Fibroblast of the conjunctiva (primary cell): ENCODE measurements at places on chromosomes 11 and 22.

DNA sequence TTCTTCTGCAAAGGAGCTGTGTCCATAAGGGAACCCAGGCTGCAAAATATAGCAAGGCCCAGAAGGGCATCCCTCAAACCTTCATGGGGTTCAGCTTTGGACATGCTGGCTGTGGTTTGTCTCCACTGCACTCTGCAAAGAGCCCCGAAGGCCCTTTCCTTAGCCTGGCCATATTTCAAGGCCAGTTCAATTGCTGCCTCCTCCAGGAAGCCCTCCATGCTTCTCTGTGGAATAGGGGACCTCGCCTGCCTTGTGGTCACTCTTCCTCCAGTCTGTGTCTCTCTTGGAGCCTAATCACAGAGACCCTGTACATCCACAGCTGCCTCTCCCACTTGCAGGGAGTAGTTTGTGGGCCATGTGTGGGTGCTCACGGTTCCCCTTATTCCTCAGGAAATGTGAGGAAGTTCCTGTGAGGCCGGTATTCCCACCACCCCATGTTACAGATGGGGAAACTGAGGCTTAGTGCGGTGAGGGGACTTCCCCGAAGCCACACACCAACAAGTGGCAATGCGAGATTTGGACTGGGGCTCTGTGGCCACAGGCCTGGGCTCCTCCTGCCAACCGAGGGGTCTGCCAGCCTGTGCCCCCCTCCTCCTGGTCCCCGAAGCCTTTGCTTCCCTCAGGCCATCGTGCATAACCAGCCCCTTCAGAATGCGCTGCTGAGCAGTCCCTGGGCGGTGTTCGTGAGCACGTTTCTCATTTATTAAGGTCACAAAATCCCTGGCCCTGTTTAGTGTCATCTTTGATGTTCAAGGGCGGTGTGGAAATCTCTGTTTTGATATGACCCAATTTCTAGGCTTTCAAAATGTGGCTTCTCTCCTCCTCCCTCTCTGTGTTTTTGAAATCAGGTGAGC, 65.8 kb downstream of the PARVB start:
- DNase-seq, result no peak

- peak; percentile 4 for DNase-seq
Observed at GRCh38 chr11:117328375-117329010, 839 bp downstream of the CEP164 start.

DNA sequence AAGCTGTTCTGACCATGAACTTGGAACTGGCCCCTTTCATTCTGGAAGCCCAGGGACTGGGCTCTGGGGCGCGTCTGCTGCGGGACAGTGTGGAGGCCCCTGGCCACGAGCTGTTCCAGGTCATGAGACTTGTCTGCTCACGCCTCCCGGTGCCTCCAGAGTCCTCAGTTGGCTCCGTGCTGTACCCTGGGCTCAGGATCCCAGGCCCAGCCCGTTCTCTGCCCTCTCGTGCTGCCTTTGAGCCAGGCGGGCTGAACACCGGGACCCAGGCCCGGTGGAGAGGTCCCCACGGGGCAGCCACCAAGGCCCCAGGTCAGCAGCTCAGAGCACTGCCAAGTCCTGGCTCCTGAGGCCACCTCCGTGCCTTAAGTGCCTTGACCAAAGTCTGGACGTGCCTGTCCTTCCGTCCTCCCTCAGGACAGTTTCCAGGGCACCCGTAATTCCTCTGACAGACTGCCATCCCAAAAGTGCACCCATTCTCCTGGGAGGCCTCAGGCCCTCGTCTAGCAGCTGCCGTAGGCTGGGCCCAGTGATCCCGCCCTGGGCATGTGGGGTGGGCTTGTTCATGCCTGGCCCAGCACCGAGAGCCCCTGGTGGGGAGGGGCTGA, 36.3 kb upstream of the PPARA start:
- no peak for DNase-seq

GRCh38 chr11:74138021-74138420, 32.8 kb downstream of the C2CD3 start:
- DNase-seq, result no peak

DNA sequence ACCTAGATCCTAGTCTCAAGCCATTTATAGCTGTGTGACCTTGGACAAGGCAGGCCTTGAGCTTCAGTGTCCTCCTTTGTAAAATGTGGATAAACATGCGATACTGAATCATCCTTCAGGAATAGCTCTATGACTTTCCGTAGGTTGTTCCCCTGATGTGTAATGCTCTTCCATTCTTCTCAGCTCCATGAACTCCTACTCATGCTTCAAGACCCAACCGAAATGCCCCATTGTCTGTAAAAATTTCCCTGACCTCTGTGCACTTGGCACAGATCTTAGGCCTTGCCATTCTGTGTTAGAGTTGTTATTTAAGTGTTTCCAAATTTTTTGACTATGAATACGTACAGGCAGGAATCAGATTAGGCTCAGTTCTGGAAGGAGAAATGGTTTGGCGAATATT, 3.3 kb upstream of the BEST1 start:
- DNase-seq, result no peak

DNA sequence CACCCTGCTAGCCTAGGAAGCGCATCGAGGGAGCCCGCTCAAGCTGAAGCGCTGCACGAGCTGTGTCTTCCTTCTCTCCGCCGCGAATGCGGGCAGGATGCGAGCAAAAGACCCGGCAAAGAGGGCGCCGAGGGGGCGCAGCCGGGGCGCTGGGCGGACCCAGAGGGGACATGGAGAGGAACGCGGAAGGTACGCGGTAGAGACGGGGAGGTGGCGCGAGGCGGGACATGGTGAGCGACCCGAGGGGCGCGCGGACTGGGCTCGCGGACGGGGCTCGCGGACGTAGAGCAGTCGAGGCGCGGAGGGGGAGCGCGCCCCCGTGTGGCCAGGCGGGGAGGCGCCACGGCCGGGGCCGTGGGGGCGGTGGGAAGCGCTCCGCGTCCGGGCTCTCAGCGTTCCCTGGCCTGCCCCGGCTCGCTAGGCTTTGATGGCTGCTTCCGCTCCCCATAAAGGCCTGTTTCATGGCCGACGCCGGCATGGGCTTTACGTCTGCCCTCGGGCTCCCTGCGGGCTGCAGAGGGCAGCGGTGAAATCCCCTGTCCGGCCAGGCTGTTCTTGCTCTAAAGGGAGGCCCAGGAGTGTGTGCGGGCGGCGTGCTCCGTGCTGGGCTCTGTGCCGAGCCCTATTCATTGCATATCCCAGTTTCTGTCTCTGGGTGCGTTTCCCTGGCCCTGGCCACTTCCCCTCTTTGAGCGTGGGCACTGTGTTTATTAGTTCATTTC, 31.2 kb upstream of the TRIM29 start:
- DNase-seq, result no peak

GRCh38 chr11:125111001-125111342, 454 bp downstream of the TMEM218 start:
- DNase-seq, result no peak

- DNase-seq, result no peak
Observed at GRCh38 chr11:96741068-96741467, 351.3 kb downstream of the JRKL start.

DNA sequence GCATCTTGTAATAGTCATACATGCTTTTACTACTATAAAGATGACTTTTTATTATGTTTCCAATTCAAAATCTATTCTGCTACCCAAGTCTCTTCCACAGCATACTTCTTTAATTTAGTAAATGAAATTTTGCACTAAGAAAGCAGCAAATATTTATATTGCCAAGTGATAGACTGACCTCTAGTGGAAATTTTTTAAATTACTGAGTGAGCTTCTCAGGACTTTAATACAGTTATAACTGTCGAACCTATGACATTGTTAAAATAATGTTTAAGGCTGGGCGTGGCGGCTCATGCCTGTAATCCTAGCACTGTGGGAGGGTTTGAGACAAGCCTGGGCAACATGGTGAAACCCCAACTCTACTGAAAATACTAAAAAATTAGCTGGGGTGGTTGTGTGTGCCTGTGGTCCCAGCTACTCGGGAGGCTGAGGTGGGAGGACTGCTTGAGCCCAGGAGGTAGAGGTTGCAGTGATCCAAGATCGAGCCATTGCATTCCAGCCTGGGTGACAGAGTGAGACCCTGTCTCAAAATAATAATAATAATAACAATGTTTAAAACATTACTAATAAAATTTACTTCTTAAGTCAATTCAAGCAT, 27.3 kb downstream of the STK33 start:
- peak; percentile 20 for DNase-seq

- no peak for DNase-seq
Observed at GRCh38 chr11:130689222-130689908, 226.9 kb downstream of the SNX19 start.

DNA sequence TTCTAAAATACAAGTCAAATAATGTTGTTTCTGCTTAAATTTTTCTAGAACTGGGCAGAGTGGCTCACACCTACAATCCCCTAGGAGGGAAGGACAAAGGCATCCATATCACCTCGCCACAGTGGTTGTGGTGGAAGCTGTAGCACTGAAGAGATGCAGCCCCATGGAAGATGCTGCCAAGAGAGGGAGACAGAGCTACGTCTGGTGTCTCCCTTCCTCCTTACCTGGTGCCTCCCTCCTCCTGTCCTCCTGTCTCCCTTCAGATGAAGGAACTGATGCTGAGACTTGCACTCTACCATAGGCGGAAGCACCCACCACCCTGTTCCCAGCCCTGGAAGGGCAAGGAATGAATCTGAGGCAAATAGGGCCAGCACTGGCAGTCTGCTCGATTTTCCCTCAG, 22.3 kb downstream of the MMP27 start:
- DNase-seq, result no peak

DNA sequence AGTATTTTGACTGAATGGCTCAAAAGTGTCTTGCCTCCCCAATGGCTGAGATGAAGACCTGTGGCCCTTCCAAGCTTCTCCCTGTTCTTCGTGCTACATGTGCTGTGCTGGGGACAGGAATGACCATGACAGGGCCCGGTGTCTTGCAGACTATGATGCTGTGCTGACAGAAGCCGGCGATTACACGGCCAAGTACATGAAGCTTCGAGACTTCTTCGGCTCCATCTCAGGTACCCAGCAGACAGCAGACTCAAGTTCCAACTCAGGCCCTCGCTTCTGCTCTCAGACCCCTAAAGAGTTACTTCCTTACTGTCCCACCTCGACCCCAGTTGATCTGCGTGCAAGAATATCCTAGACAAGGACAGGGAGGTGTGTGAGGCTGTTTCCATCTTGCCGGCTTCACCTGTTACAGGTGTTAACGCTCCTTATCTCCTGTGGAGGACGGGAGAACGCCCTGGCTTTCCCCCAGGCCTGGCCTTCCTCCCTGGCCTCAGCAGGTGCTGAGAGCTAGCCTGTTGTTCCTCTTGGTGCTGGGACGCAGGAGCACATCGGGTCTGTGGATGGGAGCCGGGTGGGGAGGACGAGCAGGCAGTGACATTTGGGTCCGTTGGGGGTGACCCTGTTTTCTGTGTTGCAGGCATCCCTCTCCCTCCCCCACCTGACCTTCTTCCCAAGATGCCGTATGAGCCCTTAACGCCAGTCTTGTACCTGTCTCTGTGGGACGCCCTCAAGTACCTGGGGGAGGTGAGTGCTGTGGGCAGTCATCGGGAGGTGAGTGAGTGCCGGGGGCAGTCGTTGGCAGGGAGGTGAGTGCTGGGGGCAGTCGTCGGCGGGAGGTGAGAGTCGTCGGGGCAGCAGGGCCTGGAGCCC, 38.1 kb downstream of the GLB1L2 start:
- no peak for DNase-seq

GRCh38 chr11:3022982-3023381, 30.9 kb upstream of the NAP1L4 start:
- DNase-seq, result peak; percentile 82

- no peak for DNase-seq
Observed at GRCh38 chr11:57408771-57409170, 18.1 kb downstream of the SLC43A3 start.

DNA sequence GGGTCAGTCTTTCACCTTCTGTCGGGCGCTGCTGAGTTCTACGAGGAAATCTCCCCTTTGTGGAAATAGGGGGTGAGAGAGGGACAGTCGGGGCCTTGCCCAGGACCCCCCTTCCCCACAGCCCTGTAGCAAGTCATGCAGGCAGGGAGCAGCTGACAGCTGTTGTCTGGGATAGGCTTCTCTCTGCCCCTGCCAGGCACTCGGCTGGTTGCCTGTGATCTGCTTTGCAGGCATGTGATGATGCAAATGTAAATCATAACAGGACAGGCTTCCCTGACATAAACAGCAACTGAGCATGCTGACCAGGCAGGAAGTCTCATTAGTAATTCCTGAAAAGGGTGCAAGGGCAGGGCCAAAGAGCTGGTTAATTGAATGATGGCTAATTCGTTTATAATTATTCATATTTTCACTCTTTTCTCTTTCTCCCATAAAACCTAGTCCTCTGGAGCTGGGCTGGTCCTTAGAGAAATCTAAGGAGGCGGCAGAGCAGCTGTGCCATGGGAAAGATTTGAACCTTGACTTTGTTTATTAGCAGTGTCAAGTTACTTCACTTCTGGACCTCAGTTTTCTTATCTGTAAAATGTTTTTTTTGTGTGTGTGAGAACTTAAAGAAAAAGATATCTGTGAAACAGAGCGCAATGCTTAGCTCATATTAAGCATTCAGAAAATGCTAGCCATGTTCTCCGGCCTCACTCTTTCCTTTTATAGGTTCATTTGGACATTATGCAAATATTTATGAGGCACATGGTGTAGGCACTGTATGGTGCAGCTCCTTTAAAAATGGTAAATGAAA, 129.7 kb downstream of the LDLRAD3 start:
- peak; percentile 71 for DNase-seq

- no peak for DNase-seq
Observed at GRCh38 chr11:118623269-118623655, 15.8 kb downstream of the PHLDB1 start.

- DNase-seq, result no peak
Observed at GRCh38 chr11:117618302-117618981, 178.6 kb downstream of the DSCAML1 start.

DNA sequence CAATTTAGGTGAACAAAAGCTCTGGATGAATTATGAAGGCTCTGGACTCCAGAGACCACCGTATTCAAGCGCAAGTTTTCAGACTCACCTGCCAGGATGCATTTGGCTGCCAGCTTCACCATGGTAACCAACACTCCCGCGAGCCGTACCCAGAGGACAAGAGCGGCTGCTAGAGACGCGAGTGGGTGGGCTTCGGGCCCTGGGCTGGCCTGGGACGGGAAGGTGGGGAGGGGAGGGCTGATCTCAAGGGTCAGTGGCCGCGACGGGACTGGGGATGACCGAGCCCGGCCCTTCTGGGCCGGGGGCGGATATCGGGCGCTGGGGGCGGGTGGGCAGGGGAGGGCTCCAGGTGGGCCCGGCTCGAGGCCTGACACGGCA, 344 bp downstream of the IFT27 start:
- no peak for DNase-seq

GRCh38 chr11:73281796-73282660, 9.9 kb downstream of the P2RY6 start:
- DNase-seq, result no peak
